Cortex of kidney (tissue), 1 donor: ENCODE measurements at places on chromosomes 3 and 15.

DNA sequence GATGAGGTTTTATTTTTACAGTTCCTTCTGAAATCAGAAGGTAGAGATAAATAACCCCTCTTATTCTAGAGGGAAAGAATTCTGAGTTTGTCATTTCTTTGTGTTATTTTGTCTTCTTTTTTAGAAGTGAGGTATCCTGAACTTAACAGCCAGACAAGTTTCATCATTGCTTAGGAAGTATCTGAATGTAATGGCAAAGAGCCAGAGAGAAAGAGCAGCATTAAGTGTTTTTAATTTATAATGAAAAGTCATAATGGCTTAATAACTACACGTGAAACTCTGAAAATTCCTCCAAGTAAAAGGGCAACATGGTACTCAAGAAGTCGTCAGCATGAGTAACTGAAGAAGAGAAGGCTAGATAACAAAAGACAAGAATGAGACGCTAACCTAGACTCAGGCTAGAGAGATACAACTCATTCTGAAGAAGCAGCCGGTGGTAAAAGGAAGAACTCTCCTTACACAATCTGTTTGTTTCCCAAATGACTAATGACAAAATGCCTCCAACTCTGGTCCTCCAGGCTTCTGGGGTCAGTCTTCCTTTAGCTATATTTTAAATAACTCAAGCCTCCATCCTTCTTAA, 116.2 kb upstream of the NECTIN3 start:
- no peak for DNase-seq

GRCh38 chr3:64088408-64089205, 65.3 kb upstream of the PSMD6 start:
- no peak for DNase-seq

DNA sequence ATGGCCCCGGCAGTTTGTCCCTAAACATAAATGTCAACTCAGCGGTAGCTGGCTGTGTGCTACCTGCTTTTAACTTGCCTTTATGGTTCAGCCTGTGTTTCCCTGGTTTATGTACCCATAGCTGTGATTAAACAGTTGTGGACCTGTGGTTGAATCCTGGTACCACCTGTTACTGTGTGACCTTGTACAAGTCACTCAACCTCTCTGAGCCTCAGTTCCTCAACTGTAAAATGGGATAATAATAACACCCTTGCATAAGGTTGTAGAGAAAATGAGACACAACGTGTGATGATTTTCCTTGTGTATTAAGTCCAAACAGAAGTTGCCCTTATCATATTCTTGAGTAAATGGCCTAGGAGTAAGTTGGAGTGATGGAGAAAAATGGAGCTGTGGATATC, 6.3 kb downstream of the GALNT15 start:
- DNase-seq, result no peak

DNA sequence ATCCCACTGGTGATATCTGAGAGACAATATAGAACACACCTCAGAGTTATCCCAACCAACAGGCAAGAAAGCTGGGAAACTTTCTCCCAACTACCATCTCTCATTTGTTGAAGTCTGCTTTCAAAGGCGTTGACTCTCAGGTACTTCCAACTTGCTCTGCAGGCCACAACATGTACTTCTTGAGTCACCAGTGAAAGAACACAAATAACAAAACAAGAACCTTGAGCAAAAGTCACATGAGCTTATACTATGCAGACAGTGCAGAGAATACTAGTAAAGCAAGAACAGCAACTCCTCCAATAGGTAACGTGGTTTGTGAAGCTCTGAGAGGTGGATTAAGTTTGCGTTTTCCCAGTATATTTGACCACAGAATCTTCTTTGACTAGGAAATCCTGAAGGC, 20.6 kb downstream of the SNTN start:
- no peak for DNase-seq

- DNase-seq, result no peak
Measured at GRCh38 chr3:73433079-73433478, 191.7 kb downstream of the PDZRN3 start.

- DNase-seq, result no peak
Measured at GRCh38 chr3:157979022-157979421, 127.2 kb downstream of the SHOX2 start.
